ENCODE measurements at places on chromosomes 7 and 10.

GRCh38 chr7:44238116-44238695, 37.4 kb downstream of the YKT6 start:
- H3K4me3 ChIP-seq: no peak overlapping the region
- no peaks in the 10 kb centered on the region for H3K4me1 ChIP-seq
- ATAC-seq: no peak

GRCh38 chr10:6119423-6119822, 30.6 kb downstream of the RBM17 start:
- peaks cover 30% of the 10 kb centered on the region for H3K4me1 ChIP-seq
- no peaks in the 10 kb centered on the region for H3K27me3 ChIP-seq
- H3K36me3 ChIP-seq: peaks cover 26% of the 10 kb centered on the region

DNA sequence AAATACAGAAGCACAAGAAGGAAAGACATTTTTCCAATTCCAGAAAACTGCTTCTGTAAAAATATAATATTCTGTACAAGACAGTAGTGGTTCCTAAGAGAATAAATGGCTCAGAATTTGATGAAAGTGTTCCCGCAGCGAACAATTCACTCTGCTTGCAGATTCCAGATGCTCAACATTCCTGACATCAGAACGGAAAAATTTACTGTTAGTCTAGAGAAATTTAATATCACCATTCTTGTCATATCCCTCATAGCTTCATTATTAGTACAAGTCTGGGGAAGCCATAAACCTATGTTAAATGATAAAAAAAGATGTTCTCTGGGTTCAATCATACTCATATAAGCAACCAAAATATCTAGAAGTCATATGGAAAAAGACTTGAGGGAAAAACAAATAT, 83.6 kb downstream of the MPP7 start:
- no peaks in the 10 kb centered on the region for H3K27me3 ChIP-seq
- ATAC-seq: no peak
- peaks cover 9% of the 10 kb centered on the region for H3K4me1 ChIP-seq
- H3K27ac ChIP-seq: no peak overlapping the region

DNA sequence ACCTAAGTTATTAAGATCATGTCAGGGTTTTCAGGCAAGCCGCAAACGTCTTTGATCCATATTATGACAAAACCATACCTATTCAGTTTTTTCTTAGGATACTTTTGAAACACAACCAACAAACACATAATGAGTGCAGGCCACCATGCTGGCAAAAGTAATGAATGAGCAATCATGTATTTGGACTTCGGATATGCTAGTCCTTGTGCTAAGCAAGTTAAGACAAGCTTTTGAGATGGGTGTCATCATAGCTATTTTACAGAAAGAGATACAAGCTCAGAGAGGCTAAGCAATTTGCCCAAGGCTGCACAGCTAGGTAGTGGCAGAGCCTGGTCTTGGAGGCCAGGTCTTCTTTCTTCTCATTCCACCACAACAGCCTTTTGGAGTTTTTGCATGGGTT, 12.5 kb upstream of the KCNK18 start:
- no peak overlapping the region for H3K27ac ChIP-seq
- no peak overlapping the region for H3K4me3 ChIP-seq
- no peaks in the 10 kb centered on the region for H3K36me3 ChIP-seq
- no peak for ATAC-seq
- no peaks in the 10 kb centered on the region for H3K4me1 ChIP-seq

- no peak for ATAC-seq
- no peak overlapping the region for H3K4me3 ChIP-seq
- no peaks in the 10 kb centered on the region for H3K27me3 ChIP-seq
- no peaks in the 10 kb centered on the region for H3K36me3 ChIP-seq
Observed at GRCh38 chr7:91206361-91206960, 57.8 kb upstream of the FZD1 start.

- no peaks in the 10 kb centered on the region for H3K27me3 ChIP-seq
- H3K36me3 ChIP-seq: peaks cover 97% of the 10 kb centered on the region
- no peak overlapping the region for H3K27ac ChIP-seq
- H3K4me3 ChIP-seq: no peak overlapping the region
- ATAC-seq: no peak
Observed at GRCh38 chr7:157208571-157209413, 70.1 kb downstream of the UBE3C start.

GRCh38 chr10:86360657-86361056, 5.9 kb downstream of the GRID1 start:
- H3K4me3 ChIP-seq: no peak overlapping the region
- H3K4me1 ChIP-seq: peaks cover 5% of the 10 kb centered on the region
- no peaks in the 10 kb centered on the region for H3K36me3 ChIP-seq
- no peak overlapping the region for H3K27ac ChIP-seq

DNA sequence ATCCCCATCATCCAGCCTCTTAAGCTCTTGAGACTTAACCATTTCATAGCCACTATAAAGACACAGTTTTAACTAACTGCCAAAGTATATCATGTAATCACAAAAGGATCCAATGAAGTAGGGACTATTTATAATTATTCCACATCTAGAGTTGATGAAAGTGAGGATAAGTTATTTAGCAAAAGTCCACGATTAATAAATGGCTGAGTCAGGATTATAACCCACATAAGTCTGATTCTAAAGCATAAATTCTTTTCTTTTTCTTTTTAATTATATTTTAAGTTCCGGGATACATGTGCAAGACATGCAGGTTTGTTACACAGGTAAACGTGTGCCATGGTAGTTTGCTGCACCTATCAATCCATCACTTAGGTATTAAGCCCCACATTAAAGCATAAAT, 166.1 kb downstream of the PPP1R3A start:
- H3K4me1 ChIP-seq: no peaks in the 10 kb centered on the region
- no peak overlapping the region for H3K27ac ChIP-seq
- H3K27me3 ChIP-seq: no peaks in the 10 kb centered on the region
- no peak overlapping the region for H3K4me3 ChIP-seq

GRCh38 chr10:131814567-131815265, 86.1 kb upstream of the PPP2R2D start:
- no peaks in the 10 kb centered on the region for H3K4me1 ChIP-seq
- ATAC-seq: no peak
- H3K27me3 ChIP-seq: peaks cover 19% of the 10 kb centered on the region
- no peak overlapping the region for H3K27ac ChIP-seq
- no peak overlapping the region for H3K4me3 ChIP-seq
- no peaks in the 10 kb centered on the region for H3K36me3 ChIP-seq

DNA sequence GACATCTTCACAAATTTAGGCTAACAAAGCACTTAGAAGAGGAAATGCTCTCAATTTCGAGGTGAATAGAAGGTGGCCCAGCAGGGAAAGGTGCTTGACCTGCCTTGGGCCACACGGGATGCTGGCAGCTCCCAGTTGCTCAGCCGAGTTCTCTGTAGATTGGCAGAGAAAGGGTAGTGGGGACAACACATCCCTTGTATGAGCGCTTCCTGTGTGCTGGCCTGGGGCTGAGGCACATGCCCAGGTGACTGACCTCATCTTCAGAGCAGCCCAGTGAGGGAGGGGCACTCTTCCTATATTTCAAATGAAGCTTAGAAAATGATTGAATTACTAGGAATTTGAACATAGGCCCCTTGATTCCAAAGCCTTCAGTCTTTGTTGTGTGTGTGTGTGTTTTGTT, 20.2 kb downstream of the BAG3 start:
- no peak overlapping the region for H3K4me3 ChIP-seq
- H3K27me3 ChIP-seq: no peaks in the 10 kb centered on the region
- no peak for ATAC-seq
- no peak overlapping the region for H3K27ac ChIP-seq
- H3K36me3 ChIP-seq: peaks cover 65% of the 10 kb centered on the region

GRCh38 chr10:123139521-123140163, 3.9 kb downstream of the HMX3 start:
- peak overlapping the region; percentile 41 for H3K4me3 ChIP-seq
- no peak for ATAC-seq
- H3K4me1 ChIP-seq: no peaks in the 10 kb centered on the region

DNA sequence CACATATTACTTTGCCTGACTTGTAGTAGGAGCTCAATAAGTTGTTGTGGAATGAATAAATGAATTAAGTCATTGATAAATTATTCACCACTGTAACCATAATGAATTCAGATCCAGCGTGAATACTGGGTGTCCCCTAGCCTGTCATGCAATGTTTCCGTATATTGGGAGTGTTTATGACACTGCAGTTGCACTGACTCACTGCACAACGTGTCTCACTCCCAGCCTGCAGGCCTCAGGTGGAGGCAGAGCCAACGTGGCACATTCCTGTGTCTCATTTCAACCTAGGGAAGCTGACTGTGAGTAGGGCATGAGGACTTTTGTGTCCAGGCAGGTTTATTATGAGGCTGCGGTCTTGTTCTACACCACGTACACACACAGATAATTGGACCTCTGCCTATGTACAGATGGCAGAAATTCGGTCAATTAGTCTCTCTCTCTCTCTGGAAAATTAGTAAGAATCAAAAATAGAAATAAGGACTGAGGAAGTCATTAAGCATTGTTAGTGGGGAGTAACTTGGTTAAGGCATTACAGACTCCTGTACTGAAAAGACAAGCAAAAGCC, 299.1 kb upstream of the IGFBP3 start:
- no peaks in the 10 kb centered on the region for H3K4me1 ChIP-seq
- no peak overlapping the region for H3K4me3 ChIP-seq
- no peaks in the 10 kb centered on the region for H3K27me3 ChIP-seq
- H3K27ac ChIP-seq: no peak overlapping the region
- ATAC-seq: no peak
- no peaks in the 10 kb centered on the region for H3K36me3 ChIP-seq

- ATAC-seq: no peak
- H3K36me3 ChIP-seq: no peaks in the 10 kb centered on the region
- H3K4me3 ChIP-seq: no peak overlapping the region
Observed at GRCh38 chr10:129075508-129075907, 391.5 kb upstream of the MGMT start.

DNA sequence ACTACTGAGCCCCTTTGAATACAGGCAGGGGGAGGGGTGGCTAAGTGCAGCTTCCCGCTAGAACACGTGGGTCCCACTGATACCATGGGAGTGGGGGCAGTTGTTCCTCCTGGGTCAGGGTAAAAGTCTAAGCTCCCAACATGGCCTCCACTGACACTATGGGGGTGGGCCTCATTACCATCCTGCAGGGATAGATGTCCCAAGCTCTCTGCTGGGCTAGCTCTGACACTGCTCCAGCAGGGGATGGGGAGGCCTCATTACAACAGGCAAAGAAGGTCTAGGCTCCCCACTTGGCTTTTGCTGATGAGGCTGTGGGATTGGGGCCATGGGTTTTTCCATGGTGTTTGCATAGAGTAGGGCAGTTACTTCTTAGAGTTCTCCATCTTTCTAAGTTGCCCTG, 51.5 kb downstream of the STK17A start:
- peak overlapping the region; percentile 84 for H3K27ac ChIP-seq
- ATAC-seq: no peak
- no peaks in the 10 kb centered on the region for H3K27me3 ChIP-seq
- peaks cover 96% of the 10 kb centered on the region for H3K36me3 ChIP-seq

DNA sequence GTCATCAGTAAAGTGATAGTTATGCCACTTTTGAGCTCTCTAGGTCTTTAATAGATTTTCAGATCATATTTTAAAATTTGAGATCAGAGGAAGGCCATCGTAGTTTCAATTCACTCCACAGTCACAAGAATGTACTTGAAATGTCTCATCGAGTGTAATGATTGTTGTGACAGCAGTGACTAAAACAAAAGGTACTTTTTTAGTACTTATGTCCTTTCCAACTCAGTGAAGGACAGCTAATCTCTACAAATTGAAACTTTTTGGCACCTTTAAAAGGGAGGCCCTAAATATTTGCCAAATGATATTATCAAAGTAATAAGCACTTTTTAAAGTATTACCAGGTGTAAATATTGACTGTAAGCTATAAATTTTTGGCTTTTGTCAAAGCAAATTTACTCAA, 702.9 kb upstream of the GRM3 start:
- ATAC-seq: no peak
- no peak overlapping the region for H3K27ac ChIP-seq
- no peaks in the 10 kb centered on the region for H3K4me1 ChIP-seq

GRCh38 chr10:19367176-19367575, 318.6 kb downstream of the MALRD1 start:
- H3K4me3 ChIP-seq: no peak overlapping the region
- H3K4me1 ChIP-seq: no peaks in the 10 kb centered on the region
- H3K27me3 ChIP-seq: no peaks in the 10 kb centered on the region
- no peaks in the 10 kb centered on the region for H3K36me3 ChIP-seq
- H3K27ac ChIP-seq: no peak overlapping the region
- no peak for ATAC-seq

GRCh38 chr7:44264221-44264931, 61.0 kb downstream of the CAMK2B start:
- ATAC-seq: no peak
- H3K27me3 ChIP-seq: no peaks in the 10 kb centered on the region
- no peaks in the 10 kb centered on the region for H3K36me3 ChIP-seq

GRCh38 chr10:84015877-84016595, 123.3 kb upstream of the GHITM start:
- no peak for ATAC-seq
- no peak overlapping the region for H3K27ac ChIP-seq
- H3K4me3 ChIP-seq: no peak overlapping the region
- H3K27me3 ChIP-seq: peaks cover 3% of the 10 kb centered on the region
- H3K36me3 ChIP-seq: no peaks in the 10 kb centered on the region

DNA sequence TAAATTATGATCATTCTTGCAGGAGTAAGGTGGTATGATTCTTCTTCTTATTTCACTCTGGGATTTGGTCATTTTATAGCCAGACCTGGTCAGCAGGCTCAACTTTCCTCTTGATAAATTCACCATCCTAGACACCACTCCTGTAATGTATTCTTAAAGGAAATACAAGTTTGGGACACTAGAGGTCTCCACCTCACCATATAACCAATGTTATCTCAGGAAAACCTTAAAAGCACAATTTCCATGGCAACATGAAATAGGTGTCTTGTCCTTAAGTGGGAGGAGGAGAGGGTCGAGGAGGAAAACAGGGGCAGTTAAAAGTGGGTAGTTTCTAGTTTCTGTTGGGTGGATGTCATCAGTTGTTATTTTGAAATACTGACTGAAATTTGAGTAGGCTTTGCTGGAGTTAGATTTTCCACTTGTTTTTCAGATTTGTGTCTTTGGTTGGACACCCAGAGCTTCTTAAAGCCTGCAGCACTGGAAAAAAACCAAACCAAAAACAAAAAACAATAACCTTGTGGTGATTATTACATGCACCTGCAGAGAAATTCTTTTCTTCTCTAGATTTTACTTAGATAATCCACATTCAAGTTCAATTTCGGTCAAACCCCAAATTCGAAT, 163.1 kb downstream of the PRKCQ start:
- no peak overlapping the region for H3K4me3 ChIP-seq
- H3K4me1 ChIP-seq: peaks cover 4% of the 10 kb centered on the region
- no peaks in the 10 kb centered on the region for H3K27me3 ChIP-seq
- peak; percentile 69 for ATAC-seq

- no peak overlapping the region for H3K4me3 ChIP-seq
- no peak for ATAC-seq
- no peaks in the 10 kb centered on the region for H3K4me1 ChIP-seq
- H3K27ac ChIP-seq: no peak overlapping the region
- no peaks in the 10 kb centered on the region for H3K36me3 ChIP-seq
Observed at GRCh38 chr10:14327527-14327926, 3.2 kb downstream of the FRMD4A start.

Data from activated T-helper 17 cell treated with anti-CD3 and anti-CD28 coated beads, Interleukin-2, amount 50 U/mL, for 72 hours (primary cell).